Epithelial cell of proximal tubule (primary cell): ENCODE measurements at places on chromosomes 16 and 17. TPM values are rescaled to one million over a fixed set of nuclear protein-coding genes. Genes with fewer than 3 reads are reported as not detected.

Gene WFDC1
- total RNA-seq = not detected in 2 replicates

Gene RBFOX1
- not detected in 2 replicates for total RNA-seq

Gene SOX9
- total RNA-seq = 23.8 and 26.5 TPM in 2 replicates

Gene CHST5
- not detected in 2 replicates for total RNA-seq

Gene WNK4
- 2.3 and 11.3 TPM in 2 replicates for total RNA-seq

Gene MYH8
- total RNA-seq = not detected in 2 replicates

Gene APOH
- not detected in 2 replicates for total RNA-seq

Gene FSCN2
- 0.51 TPM in 1 of 2 replicates, not detected in the other for total RNA-seq

Gene CRYM
- total RNA-seq = 0.14 and 17.0 TPM in 2 replicates

Gene DNASE1L2
- total RNA-seq = 0.07 and 0.52 TPM in 2 replicates

Gene RNF222
- total RNA-seq = 0.12 and 0.80 TPM in 2 replicates

Gene RNFT1
- 4.8 and 15.1 TPM in 2 replicates for total RNA-seq

Gene KRTAP4-6
- not detected in 2 replicates for total RNA-seq

Gene TEX19
- total RNA-seq = 0.07 TPM in 1 of 2 replicates, not detected in the other

Gene OR4D1
- not detected in 2 replicates for total RNA-seq

Gene ITGAD
- not detected in 2 replicates for total RNA-seq
